HepG2 (cell line): ENCODE measurements at places on chromosomes 3 and 15.

DNA sequence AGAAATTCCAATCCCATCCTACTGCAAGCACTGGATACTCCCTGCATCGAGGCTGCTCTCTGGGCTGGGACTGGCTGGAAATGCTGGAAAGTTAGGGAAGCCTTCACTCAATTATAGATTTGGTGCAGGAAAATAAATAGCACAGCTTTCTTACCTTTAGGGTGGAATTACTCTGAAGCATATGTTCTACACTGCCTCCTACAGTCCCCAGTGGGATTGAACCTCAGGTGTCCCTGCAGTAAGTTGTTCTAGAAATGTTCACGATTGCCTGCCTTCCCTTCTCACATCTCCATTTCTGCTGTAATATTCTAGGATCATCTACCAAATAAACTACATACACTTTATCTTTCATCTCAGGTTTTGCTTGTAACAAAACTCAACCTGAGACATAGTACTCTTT is 536.7 kb upstream of the LMCD1 start:
- DNase-seq: no peak

GRCh38 chr3:72451841-72452240 is 396.4 kb downstream of the SHQ1 start:
- no peak for DNase-seq

GRCh38 chr3:149145974-149146373 is 16.5 kb downstream of the HPS3 start:
- DNase-seq: no peak

- DNase-seq: no peak
Observed at GRCh38 chr3:159458010-159458409, 530.6 kb upstream of the IL12A start.

GRCh38 chr3:183148056-183148455 is 14.5 kb downstream of the LAMP3 start:
- DNase-seq: no peak

- peak; percentile 65 for DNase-seq
Observed at GRCh38 chr15:67914537-67915460, 75.0 kb upstream of the RNU6-1 start.

- peak; percentile 10 for DNase-seq
Observed at GRCh38 chr15:51492528-51492927, 130.0 kb downstream of the DMXL2 start.

DNA sequence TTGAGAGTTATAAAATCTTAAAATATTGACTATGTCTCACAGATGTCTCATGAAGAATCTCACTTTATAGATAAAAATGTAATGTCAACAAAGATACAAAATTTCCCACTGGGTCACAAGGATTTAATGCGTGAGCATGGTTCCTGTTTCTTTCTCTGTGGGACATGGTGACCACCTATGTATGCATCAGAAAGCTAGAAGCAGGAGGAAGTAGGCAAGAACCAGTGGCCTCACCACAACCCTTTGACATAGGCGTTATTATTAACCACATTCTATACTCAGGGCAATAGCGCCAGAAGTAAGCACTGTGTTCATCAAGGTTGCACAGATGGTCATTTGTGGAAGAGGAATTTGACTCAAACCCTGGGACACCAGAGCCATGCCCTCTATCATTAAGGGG is 11.7 kb upstream of the ADAMTS17 start:
- DNase-seq: no peak

GRCh38 chr3:27976933-27977332 is 254.8 kb upstream of the EOMES start:
- no peak for DNase-seq

- DNase-seq: no peak
Observed at GRCh38 chr3:196093317-196094111, 11.6 kb upstream of the TFRC start.

GRCh38 chr3:172461530-172462138 is 13.4 kb upstream of the GHSR start:
- peak; percentile 34 for DNase-seq

- no peak for DNase-seq
Observed at GRCh38 chr15:77696871-77697270, 64.2 kb upstream of the LINGO1 start.

GRCh38 chr15:78797951-78798350 is 13.3 kb downstream of the ADAMTS7 start:
- no peak for DNase-seq

GRCh38 chr3:162082516-162082915 is 585.9 kb downstream of the OTOL1 start:
- DNase-seq: no peak

DNA sequence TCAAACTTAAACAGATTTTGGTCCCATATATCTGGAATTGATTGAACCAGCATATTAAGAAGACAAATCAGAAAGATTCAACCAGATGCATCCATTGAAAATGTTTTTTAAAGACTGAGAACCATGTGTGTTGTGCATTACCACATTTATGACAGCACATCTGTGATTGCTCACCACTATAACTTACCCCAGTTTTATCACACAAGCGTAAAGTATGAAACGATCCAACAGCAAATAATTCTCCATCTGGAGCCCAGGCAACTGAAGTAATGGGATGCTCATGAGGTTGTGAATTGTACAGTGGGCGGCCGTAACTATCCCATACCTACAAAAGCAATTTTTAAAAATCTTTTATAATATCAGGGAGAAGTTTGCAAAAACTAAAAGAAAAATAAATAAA is 43.2 kb downstream of the IFT80 start:
- no peak for DNase-seq

- no peak for DNase-seq
Observed at GRCh38 chr3:127025456-127025855, 42.5 kb downstream of the PLXNA1 start.

DNA sequence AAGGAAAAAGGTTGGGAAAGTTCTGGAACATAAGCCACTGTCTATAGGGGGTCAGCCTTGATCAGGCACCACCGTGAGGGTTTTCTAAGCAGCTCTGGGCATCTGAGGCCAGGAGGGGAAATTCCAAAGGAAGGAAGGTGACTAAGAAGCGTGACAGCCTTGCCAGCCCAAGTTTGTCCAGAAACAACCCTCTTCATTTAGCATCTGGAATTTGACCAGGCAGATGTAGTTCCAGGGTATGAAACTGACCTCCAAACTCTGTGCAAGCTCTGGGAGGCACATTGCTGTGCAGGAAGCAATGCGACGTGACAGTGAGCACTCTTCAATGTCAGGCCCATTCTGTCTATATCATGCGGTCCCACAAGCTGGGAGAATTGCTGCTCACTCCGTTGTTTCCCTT is 85.4 kb upstream of the TPM1 start:
- no peak for DNase-seq

GRCh38 chr3:110577854-110578253 is 493.8 kb upstream of the NECTIN3 start:
- DNase-seq: no peak

DNA sequence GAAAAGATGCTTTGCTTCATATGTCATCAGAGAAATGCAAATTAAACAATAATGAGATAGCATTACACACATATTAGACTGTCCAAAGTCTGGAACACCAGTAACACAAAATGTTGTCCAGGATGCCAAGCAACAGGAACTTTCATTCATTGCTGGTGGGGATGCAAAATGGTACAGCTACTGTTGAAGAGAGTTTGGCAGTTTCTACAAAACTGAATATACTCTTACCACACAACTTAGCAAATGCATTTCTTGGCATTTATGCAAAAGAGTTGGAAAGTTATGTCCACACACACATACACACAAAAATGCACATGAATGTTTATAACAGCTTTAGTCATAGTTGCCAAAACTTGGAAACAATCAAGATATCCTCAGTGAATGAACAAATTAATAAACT is 195.2 kb upstream of the MME start:
- no peak for DNase-seq

- DNase-seq: no peak
Observed at GRCh38 chr3:108136561-108137459, 46.0 kb upstream of the CD47 start.

GRCh38 chr3:30655187-30655812 is 48.9 kb downstream of the TGFBR2 start:
- no peak for DNase-seq

DNA sequence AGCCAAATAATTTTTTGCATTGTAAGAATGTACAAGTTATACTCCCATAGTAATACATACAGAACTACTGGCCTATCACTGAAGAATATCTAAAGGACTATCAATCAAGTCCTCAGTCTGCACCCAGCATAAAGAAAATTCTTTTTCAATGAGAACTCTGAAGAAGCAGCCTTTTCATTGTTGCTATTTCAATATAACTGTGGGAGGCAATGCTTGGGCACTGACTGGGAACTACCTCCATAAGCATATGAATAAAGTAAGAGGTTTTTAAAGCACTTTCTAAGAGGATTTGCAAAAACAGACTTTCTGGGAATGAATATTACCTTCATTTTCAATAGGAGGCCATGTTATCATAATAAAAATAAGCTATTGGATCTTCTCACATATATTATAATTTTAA is 24.6 kb upstream of the NECTIN3 start:
- no peak for DNase-seq

GRCh38 chr3:144032531-144033239 is 61.1 kb downstream of the DIPK2A start:
- no peak for DNase-seq

DNA sequence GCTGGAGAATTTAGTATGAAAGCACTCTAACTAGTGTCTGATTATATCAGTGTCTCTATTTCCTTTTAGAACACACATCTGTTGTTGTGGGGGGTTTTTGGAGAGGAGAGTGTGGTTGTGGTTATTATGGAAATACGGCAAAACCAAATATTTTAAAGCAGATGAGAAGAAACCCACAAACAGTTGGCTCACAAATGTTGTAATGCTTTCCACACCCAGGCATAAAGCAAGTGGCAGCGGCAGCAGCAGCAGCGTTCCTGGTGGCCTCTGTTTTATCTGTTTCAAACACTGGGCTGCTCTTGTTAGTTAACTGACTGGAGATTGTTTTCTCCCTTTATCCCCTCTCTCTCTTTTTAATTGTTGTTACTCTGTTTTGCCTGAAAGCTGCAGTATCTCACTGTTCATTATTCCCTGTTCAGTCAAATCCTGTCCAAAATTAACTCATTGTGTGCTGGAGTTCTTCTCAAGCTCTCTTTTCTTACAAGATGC is 1045.5 kb upstream of the NR2F2 start:
- DNase-seq: no peak

GRCh38 chr15:100696452-100696851 is 94.1 kb downstream of the ASB7 start:
- no peak for DNase-seq

- peak; percentile 73 for DNase-seq
Observed at GRCh38 chr3:56799251-56799882, 2.4 kb downstream of the ARHGEF3 start.

GRCh38 chr3:14439501-14440167 is 37.2 kb downstream of the SLC6A6 start:
- DNase-seq: no peak

GRCh38 chr3:47852604-47853602 is 50.0 kb downstream of the DHX30 start:
- DNase-seq: no peak

GRCh38 chr3:60392501-60392900 is 858.8 kb downstream of the FHIT start:
- DNase-seq: no peak

- no peak for DNase-seq
Observed at GRCh38 chr3:38171622-38172021, 6.3 kb downstream of the OXSR1 start.

DNA sequence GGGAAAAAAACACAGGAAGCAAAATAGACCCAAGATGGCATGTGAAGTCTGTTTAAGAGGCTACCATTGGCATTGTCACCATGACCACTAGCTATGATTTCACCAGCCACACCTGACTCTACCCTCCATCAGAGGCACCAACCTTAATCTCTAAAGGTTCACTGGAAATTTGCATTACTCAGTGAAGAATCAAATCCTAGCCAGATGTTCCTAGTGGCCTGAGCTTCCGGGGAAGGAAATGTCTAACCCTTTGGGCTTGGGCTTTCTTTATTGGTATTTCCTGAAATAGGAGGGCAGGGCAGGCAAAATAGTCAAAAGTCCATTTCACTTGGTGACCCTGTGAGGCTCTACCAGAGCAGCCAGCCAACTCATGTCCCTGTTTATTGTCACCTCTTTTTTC is 110.9 kb upstream of the PHLDB2 start:
- DNase-seq: no peak

- no peak for DNase-seq
Observed at GRCh38 chr15:60528530-60528929, 49.6 kb upstream of the ICE2 start.

DNA sequence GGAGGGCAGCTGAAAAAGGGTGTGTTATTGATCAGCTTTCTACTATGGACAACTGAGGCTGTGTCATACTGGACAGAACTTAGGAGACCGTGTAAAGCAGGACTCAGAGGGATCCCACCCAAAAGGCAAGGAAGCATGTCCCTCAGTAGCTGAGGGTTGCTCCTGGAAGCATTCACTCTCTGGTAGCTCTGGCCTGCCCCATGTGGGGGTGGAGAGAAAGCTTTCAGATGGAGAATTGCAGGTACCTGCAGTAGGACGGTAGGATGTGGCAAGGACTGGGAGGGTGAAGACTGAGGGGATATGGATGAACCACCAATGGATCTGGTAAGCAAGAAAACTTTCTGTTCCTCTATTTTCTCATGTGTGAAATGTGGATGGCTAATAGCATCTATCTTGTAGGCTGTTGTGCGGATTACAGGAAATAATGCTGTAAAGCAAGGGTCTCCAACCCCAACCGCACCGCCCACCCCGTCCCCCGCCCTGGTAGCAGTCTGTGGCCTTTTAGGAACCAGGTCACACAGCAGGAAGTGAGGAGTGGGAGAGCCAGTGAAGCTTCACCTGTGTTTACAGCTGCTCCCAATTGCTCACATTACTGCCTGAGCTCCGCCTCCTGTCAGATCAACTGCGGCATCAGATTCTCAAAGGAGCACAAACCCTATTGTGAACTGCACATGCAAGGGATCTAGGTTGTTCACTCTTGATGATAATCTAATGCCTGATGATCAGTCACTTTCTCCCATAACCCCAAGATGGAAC is 157.7 kb upstream of the PROK2 start:
- no peak for DNase-seq

DNA sequence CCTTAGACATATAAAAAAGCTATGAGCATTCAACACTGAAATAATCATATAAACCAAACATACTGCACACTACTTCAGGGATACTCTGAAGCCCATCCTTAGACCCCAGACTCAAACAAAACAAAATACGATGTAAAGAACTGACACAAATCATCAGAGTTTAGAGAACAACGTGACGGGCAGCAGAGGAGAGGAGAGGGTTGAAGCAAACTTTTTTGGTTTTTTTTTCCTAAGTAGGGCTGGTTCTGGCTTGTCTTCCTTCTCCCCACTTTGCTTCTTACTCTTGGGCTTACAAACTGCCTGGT is 34.7 kb downstream of the GAP43 start:
- DNase-seq: no peak

DNA sequence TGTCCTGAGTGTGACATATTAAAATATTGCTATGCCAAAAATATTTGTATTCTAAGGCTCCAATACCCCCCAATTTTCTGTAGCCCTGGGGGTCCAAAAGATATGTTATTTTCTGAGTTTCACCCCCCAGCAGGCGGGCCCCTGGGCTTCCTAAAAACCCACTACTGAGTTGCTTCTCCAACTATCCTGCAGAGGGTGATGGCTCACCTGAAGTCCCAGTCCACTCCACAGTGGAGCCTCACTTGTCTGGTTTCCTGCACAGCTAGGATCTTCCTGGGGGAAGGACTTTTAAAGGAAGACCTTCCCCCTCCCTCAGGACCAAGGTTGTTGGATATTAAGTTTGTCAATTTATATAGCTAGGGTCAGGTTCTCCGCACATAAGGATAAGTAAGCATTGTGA is 1181.4 kb downstream of the ROBO2 start:
- DNase-seq: no peak

GRCh38 chr3:11698326-11699082 is 54.8 kb upstream of the VGLL4 start:
- DNase-seq: no peak

- no peak for DNase-seq
Observed at GRCh38 chr15:100934726-100935125, 15.6 kb downstream of the LRRK1 start.
